ENCODE measurements at places on chromosomes 7 and 10.

GRCh38 chr10:127283017-127283416 lies 86.6 kb upstream of the INSYN2A start:
- DNase-seq = no peak

GRCh38 chr7:158771213-158771834 lies 58.0 kb downstream of the ESYT2 start:
- DNase-seq = no peak

- DNase-seq = no peak
Observed at GRCh38 chr7:21544715-21545114, 1.9 kb downstream of the DNAH11 start.

GRCh38 chr7:91847231-91847630 lies 33.3 kb downstream of the MTERF1 start:
- no peak for DNase-seq
